NCI-H2227 treated with DMSO at 0.1 percent for 48 hours (cell line): ENCODE measurements at places on chromosomes 2 and 18.

DNA sequence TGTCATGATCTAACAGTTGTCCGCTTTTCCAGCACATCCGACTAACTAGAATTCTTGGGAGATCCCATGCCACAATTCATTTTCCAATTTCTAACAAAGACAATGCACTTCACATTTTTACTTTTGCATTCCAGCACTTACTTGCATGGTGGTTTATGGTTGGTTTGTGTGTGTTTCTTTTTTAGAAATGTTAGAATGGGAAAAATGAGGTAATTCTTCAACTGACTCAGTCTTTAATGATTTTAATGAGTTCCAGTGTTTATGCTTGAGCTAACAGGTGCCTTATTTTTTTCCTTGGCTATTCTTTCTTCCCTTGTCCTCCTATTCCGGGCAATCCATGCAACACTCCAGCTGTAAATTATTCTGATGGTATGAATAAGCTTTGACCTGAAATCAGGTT lies 46.4 kb downstream of the SLC8A1 start:
- no peak for DNase-seq

- no peak for DNase-seq
Observed at GRCh38 chr2:52765735-52766134, 1001.9 kb upstream of the CHAC2 start.

DNA sequence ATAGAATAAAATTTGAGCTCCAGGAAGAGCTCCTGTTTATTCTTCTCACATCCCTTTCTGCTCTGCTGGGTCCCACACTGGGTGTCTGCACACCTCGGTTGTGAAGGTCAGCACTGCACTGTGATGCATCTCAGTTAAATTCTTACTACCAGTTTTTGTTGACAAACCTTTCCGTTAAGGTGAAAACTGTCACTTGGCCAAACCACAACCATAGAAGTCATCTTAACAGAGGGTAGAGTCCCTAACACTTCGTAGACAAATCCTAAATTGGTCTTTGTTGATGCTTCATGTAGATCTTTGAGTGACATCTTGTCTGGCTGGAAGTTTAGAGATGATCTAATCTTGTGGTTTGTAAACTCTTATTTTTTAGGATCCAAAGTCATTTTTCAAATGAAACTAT lies 167.4 kb upstream of the MAP3K20 start:
- no peak for DNase-seq

- no peak for DNase-seq
Observed at GRCh38 chr18:76514573-76514972, 19.5 kb upstream of the ZNF516 start.

- DNase-seq, result peak; percentile 74
Observed at GRCh38 chr18:55920063-55920462, 332.1 kb upstream of the TCF4 start.

GRCh38 chr2:148969659-148970061 lies 68.8 kb upstream of the LYPD6B start:
- peak; percentile 50 for DNase-seq

DNA sequence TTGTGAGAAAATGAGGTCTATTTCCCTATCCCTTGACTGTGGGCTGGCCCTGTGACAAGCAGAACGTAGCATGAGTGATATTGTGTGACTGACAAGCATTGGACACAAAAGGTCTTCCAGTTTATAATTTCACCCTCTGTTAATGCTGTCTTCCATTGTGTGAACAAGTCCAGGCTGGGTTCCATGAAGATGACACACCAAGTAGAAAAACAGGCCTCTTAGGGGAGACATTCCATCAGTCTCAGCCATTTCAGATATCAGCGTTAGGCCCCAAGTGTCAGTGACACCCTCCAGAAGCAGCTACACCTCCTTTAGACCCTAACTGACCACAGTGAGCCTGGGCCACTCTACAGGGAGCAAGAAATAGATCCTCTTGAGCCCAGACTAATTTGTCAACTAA lies 511.3 kb downstream of the FBXO15 start:
- DNase-seq, result no peak

DNA sequence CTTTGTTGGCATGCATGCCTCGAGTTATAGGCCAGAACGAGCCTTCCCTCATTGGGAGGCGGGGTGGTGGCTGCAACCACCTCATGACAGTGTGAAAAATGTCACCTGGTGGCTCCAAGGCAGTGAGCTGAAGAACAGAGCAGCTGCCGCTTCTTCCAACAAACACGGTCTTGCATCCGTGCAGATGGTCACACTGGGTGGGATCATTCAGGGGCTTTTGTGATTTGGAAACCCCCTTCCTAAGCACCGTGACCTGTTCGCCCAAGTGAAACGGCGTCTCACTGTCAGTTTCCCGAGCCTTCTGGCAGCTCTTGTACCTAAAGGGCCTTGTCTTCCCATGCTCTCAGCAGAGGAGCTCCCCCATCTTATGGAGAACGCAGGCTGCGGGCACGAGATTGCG lies 159.7 kb downstream of the NAPG start:
- no peak for DNase-seq

GRCh38 chr2:210544831-210545230 lies 11.6 kb upstream of the CPS1 start:
- no peak for DNase-seq

GRCh38 chr2:72793798-72794440 lies 31.9 kb downstream of the EXOC6B start:
- no peak for DNase-seq

- no peak for DNase-seq
Observed at GRCh38 chr2:107112561-107112960, 226.6 kb upstream of the ST6GAL2 start.

DNA sequence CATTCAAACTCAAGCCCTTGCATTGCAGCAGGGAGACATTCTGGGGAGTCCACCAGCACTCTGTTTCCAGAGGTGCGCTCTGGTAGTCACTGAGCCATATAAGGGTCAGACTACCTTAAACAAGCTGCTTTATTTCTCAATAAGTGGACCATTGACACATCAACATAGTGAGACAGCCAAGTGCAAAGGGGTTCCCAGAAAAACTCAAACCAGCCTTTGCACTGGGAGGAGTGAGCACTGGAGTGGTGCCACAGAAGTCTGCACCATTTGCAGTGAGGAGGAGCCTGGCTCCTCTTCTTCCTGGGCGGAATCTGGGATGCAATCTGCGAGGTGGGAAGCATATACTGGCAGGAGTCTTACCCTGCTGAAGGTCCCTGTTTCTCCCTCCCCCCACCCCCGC lies 86.4 kb downstream of the OSR1 start:
- no peak for DNase-seq

DNA sequence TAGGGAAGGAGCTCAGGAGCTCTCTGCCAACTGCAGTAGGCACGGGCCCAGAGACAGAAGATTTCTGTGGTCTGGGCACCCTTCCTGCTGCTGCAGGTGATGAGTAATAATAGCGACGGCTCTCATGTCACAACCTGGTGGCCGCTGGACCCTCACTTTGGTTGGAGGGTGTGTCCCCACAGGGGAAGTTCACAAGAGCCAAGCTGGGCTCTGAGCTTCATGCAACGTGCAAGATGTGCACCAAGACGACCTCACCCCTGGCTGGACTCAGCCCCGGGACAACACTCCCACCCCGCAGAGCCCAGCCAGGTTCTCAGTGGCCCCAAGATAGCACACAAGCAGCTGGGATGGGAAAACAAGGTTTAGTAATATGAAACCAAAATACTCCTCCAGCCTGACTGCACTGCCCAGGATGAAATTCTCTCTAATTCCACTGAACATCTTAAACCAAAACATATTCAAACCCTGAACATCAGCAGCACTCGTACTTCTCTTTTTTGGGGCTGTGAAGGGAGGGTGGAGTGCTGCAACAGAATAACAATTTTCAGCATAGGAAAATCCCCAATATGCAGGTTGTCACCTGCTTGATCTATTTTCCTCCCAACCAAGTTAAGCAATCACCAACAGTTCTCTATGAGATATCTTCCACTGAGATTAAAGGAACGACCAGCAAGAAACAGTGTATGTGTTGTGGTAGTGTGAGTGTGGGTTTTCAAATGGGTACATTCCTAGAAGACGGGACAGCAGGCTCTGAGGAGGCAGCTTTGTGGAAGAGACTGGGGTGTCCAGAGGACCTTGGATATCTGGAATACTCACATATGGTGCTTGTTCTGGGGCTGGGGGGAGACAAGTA lies 26.5 kb downstream of the BCL2 start:
- no peak for DNase-seq

GRCh38 chr2:3633089-3633981 lies 24.7 kb upstream of the ALLC start:
- DNase-seq, result no peak

DNA sequence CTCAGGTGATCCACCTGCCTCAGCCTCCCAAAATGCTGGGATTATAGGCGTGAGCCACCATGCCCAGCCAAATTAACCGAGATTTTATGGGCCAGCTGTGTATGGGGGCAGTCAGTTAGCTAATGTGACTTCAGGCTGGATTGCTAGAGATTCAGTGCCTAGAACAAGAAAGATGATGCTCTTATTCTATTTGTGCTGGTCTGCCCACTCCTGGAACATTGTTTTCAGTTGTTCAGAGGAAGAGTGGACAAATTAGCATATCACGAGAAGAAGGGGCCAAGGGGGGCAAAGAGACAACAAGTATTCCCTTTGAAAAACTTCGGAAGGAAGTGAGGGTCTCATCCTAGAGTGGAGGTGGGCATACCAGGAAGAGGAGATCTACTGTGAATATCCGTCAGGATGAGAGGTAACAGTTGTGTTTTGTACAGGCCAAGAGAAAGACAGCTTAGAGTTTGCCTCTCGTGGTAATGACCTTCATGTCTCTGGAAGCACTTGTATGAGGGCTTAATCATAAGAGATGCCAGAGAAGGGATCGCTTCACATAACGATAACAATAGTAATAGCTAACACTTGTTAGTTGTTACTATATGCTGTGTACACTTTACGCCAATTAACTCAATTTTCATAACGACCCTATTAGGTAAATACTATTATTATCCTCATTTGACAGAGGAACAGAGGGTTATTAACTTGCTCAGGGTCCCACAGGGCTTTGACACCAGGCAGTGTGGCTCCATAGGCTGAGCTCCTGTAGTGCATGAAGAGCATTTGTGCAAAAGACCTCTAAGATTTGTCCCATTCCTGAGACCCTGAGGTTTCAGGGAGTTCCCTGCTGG lies 138.3 kb downstream of the DDX1 start:
- peak; percentile 93 for DNase-seq

- no peak for DNase-seq
Observed at GRCh38 chr2:38277245-38278116, 99.6 kb downstream of the ATL2 start.

DNA sequence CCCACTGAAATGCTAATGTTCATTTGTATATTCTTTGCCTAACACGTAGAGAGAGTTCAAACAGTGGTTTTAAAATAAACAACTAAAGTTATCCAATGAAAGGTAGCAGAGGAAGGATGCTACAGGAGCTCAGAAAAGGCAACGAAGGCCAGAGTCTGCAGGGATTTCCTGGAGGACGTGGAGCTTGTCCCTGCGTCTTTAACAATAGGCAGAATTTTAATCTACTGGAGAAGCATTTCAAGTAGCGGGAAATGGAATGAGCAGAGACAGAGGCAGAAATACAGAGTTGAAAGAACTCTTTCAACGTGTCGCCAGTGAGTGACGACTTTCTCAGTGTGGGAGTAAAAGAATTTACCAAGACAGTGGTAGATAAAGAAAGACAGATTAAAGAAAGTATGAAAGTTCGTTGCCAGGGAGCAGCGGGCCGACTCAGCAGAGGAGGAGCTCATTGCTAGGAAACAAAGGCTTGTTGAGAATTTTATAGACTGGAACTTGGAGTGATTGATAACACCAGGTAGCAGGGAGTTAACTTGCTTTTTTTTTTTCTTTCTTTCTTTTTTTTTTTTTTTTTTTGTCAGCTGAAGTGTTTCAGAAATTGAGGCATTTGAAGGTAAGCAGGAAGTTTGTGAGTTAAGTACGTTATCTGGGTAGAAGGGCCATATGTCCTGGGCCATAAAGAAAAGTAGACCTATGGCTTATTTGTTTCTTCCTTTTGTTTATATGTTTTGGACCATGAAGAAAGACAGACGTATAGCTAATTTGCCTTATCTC lies 625 bp upstream of the NBAS start:
- peak; percentile 78 for DNase-seq

DNA sequence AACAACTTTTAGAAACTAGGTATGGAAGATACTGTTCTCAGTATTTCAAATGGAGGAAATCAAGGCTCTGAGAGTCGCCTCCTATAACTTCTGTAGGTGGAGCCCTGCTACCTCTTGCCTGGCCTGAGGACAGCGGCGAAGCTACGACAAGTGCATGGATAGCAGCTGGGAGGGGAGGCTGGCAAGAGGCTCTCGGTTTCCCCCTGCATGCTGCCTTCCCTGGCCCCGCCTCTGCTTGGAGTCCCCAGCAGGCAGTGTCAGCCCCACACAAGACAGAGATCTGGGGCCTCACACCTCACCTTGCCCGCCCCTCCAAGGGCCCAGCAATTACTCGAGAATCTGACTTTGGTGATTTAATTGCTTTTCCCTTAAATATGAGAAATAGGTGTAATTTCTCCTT lies 107.6 kb upstream of the POU3F3 start:
- no peak for DNase-seq

DNA sequence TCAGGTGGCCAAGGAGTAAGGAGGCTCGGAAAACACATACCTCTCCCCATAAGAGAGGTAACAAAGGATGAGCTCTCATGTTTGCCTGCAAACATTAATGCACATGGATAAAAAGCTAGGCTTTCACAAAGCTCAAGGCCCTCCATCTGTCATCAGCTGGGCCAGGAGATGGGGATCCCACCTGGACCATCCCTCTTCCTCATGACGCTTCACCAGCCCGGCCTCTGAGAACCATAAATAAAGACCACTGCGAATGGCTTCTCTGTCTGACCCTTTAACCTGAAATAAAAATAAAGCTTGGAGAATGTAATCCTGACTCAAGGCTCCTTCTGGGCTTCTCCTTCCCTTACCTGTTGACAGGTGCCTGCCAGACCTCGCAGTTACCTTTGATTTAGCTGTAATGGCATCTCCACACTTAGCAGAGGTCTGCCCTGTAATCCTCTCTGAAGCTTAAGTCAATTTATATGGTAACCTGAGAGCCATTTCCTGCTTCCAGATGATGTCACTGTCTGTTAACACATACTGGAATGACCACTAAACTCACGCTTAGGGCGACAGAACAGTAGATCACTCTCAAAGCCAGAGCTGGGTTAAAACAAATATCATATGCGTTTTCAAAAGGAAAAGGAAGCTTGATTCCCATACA lies 29.3 kb upstream of the FOXI3 start:
- no peak for DNase-seq

DNA sequence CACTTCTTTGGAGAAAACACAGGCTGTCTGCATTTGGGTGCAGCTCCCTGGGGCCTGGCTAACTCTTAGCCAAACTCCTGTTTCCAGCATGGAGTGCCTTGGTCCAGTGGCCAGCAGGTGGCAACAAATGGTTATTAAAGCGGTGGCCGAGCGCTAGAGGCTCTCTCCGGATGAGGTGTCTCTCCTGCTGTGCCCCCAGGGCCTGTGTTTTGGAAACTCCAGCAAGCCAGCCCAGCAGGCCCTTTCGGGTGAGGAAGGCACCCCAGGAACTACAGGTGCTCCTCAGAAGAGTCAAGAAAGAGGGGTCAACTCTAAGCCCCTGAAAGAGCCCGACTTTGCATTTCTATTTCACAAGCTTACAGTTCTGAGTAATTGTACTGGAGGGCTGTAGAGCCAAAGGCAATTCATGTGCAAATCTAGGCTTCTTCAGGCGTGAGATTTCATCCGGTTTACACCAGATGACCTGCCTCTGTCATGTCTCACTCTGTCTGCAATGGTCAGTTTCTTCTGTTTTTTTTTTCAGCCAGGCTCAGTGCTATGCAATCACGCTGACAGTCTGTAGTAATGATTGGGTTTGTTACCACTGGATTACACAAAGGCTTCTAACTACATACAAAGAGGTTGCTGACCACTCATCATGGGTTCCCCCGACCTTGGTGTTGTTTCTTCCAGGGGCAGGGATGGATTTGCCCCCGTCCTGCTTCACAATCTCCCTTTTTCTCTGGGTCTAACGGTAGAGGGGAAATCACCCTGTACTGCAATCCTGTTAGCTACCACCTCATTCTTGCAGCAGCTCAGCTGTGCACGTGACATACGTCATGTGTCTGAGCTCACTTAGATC lies 7.6 kb upstream of the CHRNA1 start:
- DNase-seq, result peak; percentile 66
